ENCODE measurements at places on chromosomes 5 and 9.

DNA sequence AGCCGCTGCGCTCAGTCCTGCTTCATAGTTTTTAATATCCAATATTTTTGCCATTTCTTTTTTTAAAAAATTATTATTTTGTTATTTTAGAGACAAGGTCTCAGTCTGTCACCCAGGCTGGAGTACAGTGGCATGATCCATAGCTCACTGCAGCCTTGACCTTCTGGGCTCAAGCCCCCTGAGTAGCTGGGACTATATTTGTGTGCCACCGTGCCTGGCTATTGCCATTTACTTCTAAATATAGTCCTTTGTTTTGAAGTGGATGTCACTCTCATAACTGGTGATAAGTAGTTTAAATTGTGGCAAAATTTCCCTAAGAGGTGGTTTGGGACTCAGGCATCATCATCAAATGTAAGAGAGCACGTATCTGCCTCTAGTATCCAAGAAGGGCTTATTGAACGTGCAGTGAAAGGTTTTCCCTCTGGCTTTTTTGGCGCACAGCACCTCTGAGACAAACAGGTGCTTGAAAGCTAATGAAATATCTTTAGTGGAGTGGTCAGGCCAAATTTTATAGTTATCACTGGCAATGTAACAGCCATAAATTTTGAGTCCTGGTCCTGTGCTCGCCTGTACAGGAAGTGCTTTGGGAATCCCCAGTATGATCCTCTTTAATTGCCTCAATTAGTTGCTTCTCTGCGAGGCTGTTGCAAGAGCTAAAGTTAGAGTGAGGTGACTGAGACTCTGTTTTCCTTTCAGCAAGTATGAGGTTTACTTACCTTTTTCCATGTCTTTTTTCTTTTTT is 14.8 kb downstream of the STXBP1 start:
- DNase-seq = no peak

DNA sequence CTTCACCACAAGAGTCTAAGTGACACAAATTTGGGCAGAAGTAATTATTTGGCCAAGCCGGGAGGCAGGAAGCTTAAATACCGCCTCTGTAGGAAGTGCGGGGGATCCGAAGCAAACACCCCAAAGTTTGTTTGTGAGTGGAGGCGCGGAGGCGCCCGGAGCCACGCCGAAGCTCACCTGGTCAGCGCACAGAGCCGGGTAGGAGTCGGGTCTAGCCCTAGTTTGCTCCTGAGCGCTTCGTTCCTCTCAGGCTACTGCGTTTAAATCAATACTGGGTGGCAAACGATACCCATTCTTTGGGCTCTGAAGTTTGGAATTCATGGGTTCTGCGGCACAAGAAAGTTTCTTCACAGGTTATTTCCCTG is 855 bp downstream of the MCC start:
- DNase-seq = no peak

GRCh38 chr9:137311986-137312851 is 10.1 kb upstream of the NRARP start:
- no peak for DNase-seq

DNA sequence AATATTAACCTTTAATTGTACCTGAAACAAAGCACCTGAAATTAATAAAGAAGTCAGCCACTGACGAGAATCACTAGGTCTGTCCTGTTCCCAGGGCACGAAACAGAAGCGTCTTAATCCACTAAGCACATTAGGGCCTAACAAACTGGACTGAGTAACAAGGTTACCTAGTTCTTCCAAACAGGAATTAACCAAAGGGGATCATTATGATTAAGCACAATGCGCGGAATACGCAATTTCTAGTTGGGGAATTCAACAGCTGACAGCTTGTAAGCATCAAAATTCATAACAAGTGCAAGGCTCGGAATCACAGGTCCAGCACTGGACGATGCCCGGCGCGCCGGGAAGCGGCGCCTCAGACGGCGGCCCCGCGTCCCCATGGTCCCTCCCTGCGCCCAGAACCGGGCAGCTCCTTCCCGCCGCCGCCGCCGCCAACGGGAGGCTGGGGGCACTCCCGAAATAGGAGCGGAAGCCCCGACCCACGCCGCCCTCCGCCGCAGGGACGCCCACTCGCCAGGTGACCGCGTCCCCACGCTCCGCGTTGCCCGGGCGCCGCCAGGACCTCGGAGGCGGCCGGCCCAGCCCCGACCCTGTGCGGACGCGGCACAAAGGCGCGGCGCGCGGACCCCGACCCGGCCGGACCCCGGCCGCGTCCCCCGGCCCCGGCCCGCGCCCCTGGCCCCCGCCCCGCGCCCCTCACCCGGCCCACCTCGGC is 898 bp downstream of the CAMSAP1 start:
- peak; percentile 51 for DNase-seq

DNA sequence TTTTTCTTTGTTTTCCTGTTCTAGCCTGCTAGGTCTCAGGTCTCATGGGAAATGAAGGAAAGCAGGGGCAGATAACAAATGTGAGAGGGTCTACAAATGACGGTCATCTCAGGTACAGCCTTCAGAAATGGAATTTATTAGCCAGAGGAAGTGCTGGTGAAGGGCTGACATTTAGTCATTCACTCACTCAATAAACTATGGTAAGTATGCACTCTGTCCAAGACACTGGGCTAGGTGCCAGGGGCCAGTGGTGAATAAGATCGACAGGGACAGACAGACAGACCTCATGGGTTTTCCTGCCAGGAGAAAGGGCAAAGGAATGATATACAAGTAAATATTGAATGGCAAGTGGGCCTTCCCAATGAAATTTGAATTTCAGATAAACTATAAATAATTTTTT is 6.3 kb downstream of the PDE6A start:
- DNase-seq = peak; percentile 71

DNA sequence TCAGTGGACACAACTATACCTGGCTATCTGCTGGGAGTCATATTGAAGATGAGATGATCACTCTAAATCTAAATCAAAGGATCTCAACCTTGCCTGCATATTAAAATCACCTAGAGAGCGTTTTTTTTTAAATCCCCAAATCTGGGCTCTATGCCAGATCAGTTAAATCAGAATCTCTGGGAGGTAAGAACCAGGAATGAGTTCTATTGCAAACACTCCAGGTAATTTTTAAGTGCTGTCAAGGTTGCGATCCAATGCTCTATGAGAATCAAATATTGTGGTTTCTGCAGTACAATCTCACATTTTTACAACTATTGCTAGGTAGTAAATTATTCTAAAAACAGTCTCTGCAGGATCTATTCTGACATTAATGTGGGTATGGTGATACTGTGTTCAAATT is 202.3 kb upstream of the OR13F1 start:
- DNase-seq = no peak

GRCh38 chr9:24616863-24617262 is 71.2 kb upstream of the IZUMO3 start:
- no peak for DNase-seq

DNA sequence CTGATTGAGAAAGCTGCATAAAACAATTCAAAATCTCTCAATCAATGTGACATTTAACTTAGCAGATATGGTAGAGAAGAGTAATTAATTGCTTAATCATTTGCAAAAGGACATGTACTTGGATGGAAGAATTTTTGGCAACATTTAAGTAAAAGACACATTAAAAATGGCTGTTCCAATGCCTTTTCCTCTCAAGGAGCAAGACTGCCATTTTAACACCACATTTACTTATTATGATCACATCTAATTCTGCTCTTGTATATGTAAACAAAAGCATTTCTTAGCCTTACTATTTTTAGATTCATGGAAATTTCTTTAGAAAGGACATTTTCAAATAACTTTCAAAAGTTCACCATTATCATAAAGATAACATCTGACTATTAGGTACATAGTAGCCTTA is 360.0 kb downstream of the HINT1 start:
- no peak for DNase-seq

GRCh38 chr5:132819468-132819867 is 6.4 kb downstream of the SOWAHA start:
- DNase-seq = no peak

- DNase-seq = peak; percentile 88
These were observed 41.3 kb downstream of the VPS13A start for GRCh38 chr9:77218612-77219011.

DNA sequence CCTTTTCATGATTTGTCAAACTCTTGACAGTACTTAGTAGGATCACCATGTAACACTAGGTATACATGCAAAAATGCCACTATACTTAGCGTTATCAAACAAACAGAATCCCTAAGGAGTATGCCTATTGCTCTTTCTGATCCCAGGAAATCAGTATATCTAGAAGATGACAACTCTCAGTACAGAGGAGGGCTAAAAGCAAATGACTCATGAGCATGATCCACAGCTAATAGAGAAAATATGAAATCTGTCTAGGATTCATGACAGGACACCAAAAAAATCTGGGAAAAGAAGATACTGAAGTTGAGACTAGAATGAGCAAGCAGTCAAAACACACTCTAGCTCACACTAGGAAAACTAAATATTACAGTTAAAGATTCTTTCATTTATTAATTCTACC is 89.2 kb downstream of the RAPGEF6 start:
- DNase-seq = peak; percentile 84

GRCh38 chr5:113204525-113205161 is 228.0 kb downstream of the DCP2 start:
- DNase-seq = peak; percentile 24

- peak; percentile 9 for DNase-seq
These were observed 531.5 kb downstream of the CSNK1G3 start for GRCh38 chr5:124043456-124043855.

DNA sequence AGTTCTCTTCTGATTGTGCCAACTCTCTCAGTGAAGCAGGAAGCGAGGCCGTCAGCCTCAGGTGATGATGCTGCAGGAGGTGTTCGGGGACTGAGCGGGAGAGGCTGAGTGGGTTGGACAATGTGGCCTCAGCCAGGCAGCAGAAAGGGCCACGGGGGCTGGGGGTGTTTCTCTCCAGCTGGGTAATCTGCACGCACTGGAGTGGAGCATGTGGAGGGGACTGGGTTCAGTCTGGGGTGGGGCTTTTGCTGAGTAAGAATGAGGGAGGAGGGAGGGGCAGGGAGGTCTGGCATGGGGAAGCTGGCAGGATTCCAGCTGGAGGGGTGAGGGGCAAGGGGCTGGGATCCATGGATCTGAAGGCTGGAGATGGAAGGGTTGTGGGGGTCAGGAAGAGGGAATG is 60.8 kb upstream of the PHYKPL start:
- no peak for DNase-seq

DNA sequence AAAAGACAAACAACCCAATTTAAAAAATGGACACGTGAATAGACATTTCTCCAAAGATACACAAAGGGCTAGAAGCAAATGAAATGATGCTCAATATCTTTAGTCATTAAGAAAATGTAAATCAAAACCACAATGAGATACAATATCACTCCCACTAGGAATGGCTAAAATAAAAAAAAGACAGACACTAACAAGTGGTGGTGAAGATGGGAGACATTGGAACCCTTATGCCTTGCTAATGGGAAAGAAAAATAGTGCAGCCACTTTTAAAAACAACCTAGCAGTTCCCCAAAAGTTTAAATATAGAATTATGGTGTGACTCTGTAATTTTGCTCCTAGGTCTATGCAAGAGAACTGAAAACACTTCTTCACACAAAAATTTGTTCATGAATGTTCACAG is 40.7 kb downstream of the SH3TC2 start:
- DNase-seq = no peak

- DNase-seq = peak; percentile 57
These were observed 1.4 kb downstream of the CHD1 start for GRCh38 chr5:98927242-98927988.

GRCh38 chr9:8232726-8233125 is 433.1 kb upstream of the DMAC1 start:
- no peak for DNase-seq

GRCh38 chr5:485946-486491 is 38.2 kb downstream of the SLC9A3 start:
- no peak for DNase-seq

- DNase-seq = no peak
These were observed 18.6 kb upstream of the MED10 start for GRCh38 chr5:6396836-6397535.

DNA sequence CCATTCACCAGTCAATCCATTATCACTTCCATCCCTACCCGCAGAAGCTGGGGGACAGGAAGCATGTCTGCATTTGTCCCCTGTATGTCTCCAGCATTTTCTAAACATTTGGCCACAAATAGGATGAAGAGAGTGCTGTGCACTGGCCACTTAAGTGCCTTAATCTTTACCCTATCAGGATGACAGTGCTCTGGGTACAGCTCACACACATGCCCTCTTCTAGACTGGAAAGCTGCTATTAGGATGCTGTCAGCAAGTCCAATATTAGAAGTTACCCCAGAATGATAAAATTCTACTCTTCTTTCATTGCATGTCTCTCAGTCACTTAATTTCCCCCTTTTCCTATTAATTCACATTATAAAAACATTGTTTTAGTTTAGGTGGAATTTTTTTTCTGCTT is 168.4 kb downstream of the RASEF start:
- no peak for DNase-seq

DNA sequence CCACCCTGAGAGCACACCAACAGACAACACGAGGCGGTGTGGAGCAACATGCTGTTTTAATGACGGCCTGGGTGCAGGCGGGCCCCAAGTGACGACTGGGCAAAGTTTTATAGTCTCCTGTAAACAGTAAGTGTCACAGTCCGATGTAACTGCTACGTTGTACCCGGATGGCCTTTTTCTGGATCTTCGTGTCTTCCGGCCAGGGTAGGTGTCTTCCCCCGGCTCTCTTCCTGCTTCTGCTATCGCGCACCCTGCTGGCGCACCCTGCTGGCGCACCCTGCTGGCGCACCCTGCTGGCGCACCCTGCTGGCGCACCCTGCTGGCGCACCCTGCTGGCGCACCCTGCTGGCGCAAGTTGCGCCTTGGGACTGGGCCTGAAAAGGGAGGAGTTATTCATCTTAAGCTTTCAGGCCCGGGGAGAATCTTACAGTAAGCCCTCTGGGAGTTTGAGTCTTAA is 143.0 kb upstream of the TARS1 start:
- no peak for DNase-seq

GRCh38 chr9:123074628-123075027 is 41.2 kb downstream of the GPR21 start:
- no peak for DNase-seq

DNA sequence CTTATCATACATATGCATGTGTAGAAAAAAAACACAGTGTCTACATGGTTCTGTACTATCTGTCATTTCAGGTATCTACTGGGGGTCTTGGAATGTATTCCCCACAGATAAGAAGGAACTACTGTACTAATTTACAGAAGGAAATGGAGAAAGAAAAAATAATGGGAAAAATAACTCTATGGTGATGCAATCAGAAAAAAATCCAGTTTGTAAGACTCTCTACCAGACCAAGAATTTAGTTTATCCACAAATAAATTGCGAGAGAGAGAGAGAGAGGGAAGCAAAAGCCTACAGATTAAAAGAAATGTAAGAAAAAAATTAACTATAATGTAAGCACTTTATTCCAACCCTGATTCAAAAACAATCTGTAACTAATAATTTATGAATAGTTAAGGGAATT is 708.6 kb upstream of the ZNF608 start:
- DNase-seq = no peak

- DNase-seq = no peak
These were observed 61.7 kb downstream of the ABLIM3 start for GRCh38 chr5:149202910-149203451.

All from HCEC 1CT (cell line).